ENCODE measurements at places on chromosomes 5 and 9.

DNA sequence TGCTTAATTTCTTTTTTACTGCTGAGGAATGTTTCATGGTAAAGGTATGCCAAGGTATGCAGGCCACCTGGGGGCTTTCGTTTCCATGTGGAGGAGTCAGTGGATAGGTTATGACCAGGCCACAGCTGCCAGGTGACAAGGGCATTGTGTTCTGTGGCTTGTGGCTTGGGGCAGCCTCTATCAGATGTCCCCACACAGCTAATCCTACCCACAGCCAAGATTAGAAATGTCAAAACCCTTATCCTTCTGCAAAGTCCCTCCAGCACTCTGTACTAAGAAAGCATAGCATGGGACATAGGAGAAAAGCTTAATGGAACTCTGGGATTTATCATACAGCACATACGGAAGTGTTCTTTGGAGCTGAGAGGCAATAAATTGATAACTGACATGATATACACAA lies 171.2 kb upstream of the S1PR3 start:
- DNase-seq, result no peak

DNA sequence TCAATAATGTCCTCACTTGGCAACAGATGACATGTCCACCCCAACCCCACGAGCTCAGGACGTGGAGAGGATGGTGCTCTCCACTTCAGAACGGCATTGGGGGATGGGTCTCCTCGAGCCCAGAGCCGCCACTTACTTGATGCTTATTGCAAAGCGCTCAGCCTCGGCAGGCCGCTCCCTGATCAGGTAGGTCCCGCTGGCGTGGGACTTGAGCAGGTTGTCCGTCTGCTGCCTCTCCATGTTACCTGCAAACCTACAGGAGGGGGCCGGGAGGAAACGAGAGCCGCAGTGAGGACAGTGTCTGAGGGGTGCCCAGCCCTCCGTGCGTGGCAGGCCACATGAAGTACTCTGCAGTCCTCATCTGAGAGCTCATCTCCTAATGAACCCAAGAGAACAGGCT lies 36.6 kb upstream of the SARDH start:
- no peak for DNase-seq

GRCh38 chr5:71937921-71938698 lies 169.2 kb upstream of the MAP1B start:
- DNase-seq, result no peak

DNA sequence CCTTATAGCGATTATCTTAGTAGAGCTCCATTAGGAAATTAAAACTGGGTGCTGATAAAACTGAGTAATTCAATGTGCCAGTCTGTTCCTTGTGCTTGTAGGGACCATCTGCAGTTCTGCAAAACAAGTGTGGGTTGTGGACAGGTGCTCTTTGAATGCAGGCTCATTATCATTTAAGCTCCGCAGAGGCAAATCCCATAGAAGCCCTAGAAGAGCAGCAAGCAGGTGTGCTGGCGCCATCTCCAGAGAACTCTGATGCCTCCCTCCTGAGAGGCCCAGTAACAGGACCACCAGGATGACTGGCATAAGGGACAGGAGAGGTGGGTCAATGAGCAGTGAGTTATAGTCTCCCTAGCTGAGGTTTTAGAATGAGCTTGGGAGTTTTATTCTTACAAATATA lies 1342.4 kb upstream of the DMAC1 start:
- no peak for DNase-seq

GRCh38 chr5:111932199-111932598 lies 175.2 kb upstream of the NREP start:
- DNase-seq, result no peak

GRCh38 chr9:110246214-110246613 lies 10.1 kb downstream of the TXN start:
- DNase-seq, result no peak

DNA sequence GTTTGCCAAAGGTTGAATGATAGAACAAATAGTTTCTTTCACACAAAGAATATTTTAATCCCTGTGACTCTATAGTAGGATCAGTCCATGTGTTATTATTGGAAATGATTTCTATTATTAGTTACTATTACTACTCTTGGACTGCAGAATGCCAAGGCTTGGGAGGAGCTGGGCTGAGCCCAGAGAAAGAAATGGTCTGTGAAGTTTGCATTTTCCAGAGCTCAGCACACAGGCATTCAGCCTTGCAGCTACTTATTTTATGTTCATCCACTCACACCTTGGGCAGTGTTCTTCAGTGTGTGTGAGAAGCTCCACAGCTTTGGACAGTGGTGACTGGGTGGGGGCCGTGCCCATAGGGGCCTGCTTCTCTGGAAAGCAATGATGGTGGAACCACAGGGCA lies 583.1 kb downstream of the CCDC171 start:
- no peak for DNase-seq

DNA sequence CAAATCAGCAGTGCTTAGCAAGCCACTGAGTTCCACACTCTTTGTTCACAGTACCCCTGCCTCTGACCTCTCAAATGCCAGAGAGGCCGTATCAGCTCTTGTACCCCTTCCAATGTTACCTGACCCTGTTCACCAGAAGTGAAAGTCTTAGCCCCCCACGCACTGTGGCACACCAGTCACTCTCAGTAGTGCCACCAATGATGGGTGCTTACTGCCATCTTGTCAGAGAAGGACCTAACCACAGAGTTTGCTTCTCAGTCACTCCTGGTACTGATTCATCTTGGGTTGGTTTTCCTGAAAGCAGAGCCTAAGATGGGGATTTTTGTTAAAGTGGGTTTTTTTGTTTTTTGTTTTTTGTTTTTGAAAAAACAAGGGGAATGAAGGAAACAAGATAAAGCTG lies 28.8 kb upstream of the PANK3 start:
- no peak for DNase-seq

DNA sequence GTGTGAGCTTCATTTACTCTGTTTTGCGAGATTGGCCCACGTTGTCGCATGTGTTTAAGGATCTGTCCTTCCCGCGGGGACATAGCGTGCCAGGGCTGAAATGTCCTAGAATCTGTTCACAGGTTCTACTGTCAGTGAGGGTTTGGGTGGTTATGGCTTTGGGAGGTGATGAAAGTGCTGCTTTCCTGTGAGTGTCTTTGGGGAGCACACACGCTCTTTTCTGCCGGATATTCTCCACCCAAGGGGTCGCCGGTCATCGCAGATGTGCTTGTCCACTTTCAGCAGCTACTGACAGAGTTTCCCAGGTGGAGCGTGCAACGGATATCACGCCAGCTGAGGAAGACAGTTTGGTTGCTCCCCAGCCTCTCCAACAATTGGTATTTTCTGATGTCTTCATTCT lies 32.1 kb downstream of the PROP1 start:
- no peak for DNase-seq

DNA sequence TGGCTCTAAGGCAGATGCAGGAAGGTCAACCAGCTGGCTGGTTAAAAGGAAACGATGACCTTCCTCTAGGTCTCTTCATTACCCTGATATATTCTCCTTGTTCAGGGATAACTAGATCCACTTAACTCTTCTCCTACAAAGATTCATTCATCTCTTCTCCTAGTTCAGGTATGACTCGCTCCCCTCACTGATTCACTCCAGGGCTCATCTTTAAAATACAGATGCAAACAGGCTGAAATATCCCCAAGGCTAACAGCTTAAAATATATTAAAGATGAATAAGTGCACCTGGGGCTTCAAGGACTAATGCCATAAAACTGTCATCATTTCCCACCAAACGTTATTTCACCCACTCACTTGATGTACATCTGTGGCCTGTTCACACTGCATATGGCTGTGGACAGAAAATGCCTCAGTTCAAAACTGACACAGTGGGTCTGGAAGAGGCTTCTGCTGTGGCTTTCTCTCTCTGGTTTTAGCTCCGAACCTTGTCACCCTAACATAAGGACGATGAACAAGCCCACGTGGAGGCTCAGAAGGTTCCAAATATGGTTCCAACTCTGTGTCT lies 366.9 kb downstream of the DEPDC1B start:
- DNase-seq, result no peak

DNA sequence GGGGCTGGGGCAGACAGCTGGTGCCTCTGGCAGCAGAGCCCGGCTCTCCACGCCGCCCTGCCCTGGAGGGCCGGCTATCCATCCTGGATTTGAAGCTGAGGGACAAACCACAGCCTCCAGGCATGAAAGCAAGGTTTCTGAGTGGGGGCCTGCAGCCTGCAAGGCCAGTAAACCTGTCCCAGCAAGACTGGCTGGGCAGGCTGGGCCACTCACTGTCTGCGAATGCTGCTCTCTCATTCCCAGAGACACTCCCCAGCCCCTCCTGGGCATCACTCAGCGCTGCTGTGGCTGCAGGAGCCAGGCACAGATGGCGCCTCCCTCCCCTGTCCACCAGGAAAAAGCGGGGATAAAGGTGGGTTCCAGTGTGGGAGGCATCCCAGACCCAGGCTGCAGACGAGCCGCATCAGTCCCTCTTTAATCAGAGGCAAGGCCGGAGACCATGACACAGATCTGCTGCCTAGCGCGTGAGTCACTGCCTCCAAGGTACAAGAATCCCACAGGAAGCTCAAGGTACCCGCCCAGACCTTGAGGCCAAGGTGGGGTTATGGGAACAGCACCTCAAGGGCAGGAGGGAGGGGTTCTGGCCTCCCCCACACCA lies 118.0 kb downstream of the VAV2 start:
- DNase-seq, result no peak

- no peak for DNase-seq
These were observed 55.0 kb downstream of the OXCT1 start for GRCh38 chr5:41815261-41815660.

GRCh38 chr5:178234750-178235587 lies 2.4 kb upstream of the PHYKPL start:
- DNase-seq, result peak; percentile 89

GRCh38 chr5:32618962-32619361 lies 33.6 kb downstream of the SUB1 start:
- no peak for DNase-seq

DNA sequence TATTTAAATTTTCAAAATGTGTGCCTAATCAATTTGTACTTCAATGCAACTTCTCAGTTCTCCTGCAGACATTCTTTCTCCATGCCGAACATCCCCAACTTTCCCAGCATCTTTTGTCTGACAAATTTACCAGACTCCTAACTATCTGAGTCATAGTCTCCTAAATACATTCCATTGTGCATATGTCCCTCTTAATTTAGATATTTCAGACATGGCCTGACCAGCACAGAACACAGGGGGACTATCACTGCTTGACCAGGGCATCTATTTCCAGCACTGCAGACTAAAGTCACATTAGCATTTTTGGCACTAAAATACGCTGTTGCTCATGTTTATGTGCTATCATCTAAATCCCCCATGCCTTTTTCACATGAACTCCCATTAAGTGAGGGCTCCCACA lies 71.9 kb downstream of the ITGA1 start:
- DNase-seq, result no peak

DNA sequence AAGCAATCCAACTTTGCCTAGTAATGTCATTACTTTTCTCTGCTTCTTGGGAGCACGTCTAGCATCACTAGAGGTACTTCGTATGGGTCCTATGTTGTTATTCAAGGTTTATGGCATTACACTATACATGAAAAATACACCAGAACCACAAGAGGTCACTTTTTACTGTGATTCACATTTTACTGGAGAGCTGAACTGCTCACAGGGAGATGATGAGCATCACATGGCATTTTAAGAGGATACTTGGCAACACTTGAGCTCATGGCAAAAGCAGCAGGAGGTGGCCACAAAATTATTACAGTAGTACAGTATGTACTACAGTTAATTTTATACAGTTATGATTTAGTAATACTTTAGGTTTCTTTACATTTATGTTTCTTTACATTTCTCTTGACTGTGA lies 223.4 kb downstream of the PARP8 start:
- DNase-seq, result no peak

GRCh38 chr5:53381-54174 lies 38.4 kb upstream of the PLEKHG4B start:
- peak; percentile 89 for DNase-seq

- DNase-seq, result no peak
These were observed 165.0 kb upstream of the ZNF462 start for GRCh38 chr9:106697750-106698502.

DNA sequence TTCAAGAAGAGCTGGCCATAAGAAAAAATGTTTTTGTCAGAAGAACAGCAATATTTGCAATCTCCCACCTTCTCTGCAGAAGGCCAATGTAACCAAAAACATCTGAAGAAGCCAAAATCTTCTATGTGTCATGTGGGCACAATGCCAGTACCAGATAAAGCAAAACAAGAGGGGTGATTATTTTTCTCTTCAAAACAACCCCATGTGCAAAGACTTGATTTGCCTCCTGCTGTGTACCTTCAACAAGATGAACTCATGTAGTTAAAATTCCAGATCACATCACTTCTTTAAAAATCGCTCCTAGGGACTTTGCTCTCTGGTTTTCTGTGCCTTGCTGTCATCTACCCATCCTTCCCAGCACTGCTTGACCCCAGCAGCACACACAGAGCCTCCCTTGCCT lies 134.0 kb upstream of the MAP3K1 start:
- DNase-seq, result no peak

- no peak for DNase-seq
These were observed 22.5 kb upstream of the HMGCS1 start for GRCh38 chr5:43335681-43336080.

DNA sequence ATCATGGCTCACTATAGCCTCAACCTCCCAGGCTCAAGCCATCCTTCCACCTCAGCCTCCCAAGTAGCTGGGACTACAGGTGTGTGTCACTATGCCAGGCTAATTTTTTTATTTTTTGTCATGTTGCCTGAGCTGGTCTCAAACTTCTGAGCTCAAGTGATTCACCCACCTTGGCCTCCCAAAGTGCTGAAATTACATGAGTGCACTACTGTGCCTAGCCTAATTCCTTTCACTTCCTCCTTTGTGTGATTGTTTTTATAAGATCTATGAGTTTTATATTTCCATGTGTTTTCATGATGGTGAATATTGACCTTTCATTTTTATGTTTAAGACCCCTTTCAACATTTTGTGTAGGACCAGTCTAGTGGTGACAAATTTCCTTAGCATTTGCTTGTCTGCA lies 55.2 kb upstream of the IL12B start:
- DNase-seq, result no peak

- DNase-seq, result no peak
These were observed 110.6 kb downstream of the SH3TC2 start for GRCh38 chr5:148952097-148952867.

DNA sequence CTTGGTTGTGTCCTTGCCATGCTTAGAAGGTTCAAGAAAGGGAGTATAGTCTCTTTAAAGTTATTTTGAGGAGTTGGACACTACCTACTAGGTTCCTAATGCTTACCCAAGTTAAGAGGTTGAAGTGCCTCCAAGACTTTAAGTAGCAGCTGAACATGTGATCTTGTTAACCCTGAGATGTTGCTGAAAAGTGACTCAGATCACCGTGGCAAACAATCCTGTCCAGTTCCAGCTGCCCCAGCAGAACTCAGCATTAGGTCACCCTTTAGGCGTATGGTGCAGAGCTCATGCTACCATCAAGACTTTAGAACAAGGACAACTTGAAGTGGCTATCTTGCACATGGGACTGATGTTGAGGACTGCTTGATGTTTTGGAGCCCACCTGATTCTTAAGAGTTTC lies 22.5 kb downstream of the ZNF462 start:
- no peak for DNase-seq

DNA sequence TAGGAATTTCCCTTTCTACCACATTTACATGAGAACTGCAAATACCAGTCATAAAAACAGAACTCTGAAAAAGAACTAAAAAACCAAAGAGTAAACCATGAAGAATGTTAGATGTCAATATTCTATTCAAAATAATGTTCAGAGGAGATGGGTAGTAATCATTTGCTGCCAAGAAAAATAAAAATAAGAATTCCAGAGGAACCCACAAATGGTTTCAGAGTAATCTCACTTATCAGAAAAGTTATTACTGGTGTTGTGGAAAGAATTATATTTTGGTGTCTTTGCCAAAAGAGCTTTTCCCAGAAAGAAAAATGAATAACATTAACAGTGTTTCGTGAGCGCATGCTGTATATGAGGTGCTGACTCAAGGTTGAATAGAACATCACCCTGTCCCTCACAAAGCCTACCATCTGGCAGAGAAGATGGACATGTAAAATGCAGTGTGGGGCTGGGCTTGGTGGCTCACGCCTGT lies 35.6 kb downstream of the GPR21 start:
- DNase-seq, result no peak
